Umbilical cord (tissue), 2 donors: ENCODE measurements at places on chromosomes 11 and 22.
A peak's percentile ranks its signal among the peaks of the same experiment; 100 is the strongest.

DNA sequence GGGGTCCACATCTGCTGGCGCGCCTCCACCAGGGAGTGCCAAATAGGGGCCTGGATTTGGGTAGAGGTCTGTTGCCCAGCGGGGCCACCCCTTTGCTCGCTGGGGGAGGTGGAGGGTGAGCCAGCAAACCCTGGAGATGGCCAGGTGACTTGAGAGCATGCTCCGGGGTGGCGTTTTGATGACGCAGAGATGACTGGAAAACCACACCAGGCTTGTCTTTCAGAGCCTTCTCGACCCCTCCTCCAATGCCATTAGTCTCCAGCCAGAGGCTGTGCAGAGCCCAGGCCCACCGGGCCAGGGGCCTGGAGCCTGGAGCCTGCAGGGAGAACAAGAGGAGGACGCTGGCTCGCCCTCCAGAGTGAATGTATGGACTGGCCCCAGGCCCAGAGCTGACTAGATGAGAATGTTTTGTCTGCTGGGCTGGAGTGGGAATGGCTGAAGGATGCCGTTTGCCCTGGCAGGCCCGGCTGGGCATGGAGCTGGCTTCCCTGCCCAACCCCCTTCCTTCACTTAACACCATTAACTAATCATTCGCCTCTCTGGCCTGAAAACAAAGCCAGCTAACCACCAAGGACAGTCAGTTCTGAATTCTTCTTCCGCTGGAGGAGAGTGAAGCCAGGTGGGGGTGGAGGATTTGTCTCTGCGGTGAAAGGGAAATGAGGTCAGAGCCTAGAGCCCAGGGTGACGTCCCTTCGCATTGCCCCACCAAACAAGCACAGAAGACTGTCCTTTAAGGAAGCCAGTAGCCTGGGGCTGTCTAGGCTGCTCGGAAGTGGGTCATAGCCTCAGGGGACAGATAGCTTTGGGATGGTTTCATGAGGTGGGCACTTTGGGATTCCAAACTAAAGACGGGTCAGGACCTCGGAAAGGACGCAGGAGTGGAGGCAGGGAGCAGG is 1.6 kb upstream of the MCAM start:
- peak; percentile 65 for DNase-seq

GRCh38 chr22:25777870-25778269 is 35.9 kb downstream of the MYO18B start:
- DNase-seq, result peak; percentile 35

DNA sequence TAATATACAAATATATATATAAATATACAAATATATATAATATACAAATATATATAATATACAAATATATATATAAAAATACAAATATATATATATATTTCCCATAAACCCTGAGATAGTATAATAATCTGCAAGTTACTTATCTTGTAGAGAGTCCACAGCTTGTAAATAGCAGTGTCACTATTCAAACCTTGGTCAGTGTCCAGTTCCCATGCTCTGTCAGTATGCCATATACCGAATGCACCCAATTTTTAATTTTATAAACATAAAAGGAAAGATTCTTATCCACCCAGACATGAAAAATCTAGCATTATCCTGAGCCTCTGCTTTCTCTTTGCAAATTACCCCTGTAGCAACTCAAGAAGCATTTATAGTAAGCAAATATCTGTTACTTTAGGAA is 21.6 kb upstream of the CTSC start:
- no peak for DNase-seq

- DNase-seq, result no peak
Measured at GRCh38 chr11:1869427-1870325, 16.8 kb downstream of the LSP1 start.

GRCh38 chr11:1937616-1938342 is 9.4 kb upstream of the MRPL23 start:
- peak; percentile 74 for DNase-seq

- peak; percentile 89 for DNase-seq
Measured at GRCh38 chr22:42990131-42990838, 24.7 kb downstream of the PACSIN2 start.
